ENCODE measurements at places on chromosomes 6 and 20. TPM values are rescaled to one million over a fixed set of nuclear protein-coding genes. Genes with fewer than 3 reads are reported as not detected.

BEND3 gene
- total RNA-seq = 12.8 TPM

TMEM151B gene
- total RNA-seq = not detected

C20orf204 gene
- 6.1 TPM for total RNA-seq

GRCh38 chr20:53940907-53941545 lies 129.4 kb downstream of the BCAS1 start:
- H3K27ac ChIP-seq = no peak overlapping the region
- no peak for DNase-seq
- H3K4me3 ChIP-seq = no peak overlapping the region
- no peaks in the 10 kb centered on the region for H3K36me3 ChIP-seq
- H3K27me3 ChIP-seq = no peaks in the 10 kb centered on the region
- peaks cover 57% of the 10 kb centered on the region for H3K4me1 ChIP-seq

DNA sequence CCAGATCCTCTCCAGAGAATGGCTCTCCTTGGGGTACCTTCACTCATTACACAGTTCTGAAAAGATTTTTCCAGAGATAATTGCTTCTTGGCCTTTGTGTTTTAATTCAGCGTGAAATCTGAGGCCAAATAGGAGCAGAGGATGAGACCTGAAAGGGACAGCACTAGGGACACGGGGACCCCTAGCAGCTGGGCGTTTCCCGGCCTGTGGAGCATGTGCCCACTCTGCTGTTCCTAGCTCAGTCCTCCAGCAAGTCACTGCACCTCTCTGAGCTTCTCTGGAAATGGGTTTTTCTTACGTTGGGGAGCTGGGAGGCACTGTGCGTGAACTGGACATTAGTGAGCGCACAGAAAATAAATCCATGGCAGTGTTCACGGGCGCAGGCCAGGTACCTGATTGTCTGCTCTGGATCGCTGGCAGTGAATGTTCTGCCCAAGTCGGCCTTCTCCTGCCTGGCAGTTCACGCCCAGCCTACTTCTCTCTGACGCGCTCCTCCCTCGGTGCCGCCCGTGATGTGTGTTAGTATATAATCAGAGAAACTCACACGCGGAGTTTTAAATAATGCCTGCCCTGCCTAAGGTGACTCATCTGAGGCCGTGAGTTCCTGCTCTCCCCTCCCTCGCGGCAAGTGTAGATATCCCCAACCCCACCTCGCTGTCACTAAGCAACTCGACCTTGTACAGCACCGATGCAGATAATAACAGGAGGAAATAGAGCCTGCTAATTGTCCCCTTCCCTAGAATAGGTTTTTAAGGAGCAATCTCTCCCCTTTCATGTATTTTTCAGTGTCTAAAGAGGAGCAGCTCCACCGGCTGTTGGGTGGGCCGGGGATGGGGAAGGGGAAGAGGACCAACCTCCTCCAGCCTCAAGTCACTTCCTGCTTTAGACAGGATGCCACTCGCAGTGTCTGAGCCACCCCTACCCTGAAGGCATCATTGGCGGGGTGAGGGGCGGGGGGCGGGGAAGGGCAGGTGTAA lies 2.7 kb upstream of the TUBB2A start:
- H3K36me3 ChIP-seq = peaks cover 9% of the 10 kb centered on the region
- peaks cover 33% of the 10 kb centered on the region for H3K4me1 ChIP-seq
- peak overlapping the region; percentile 56 for H3K27ac ChIP-seq
- peak overlapping the region; percentile 19 for H3K4me3 ChIP-seq
- H3K27me3 ChIP-seq = peaks cover 57% of the 10 kb centered on the region

- no peaks in the 10 kb centered on the region for H3K4me1 ChIP-seq
- no peak overlapping the region for H3K27ac ChIP-seq
- H3K36me3 ChIP-seq = no peaks in the 10 kb centered on the region
- H3K4me3 ChIP-seq = no peak overlapping the region
Observed at GRCh38 chr6:1908784-1909183, 299.1 kb downstream of the FOXC1 start.

Measured in activated T-helper 1 cell treated with anti-CD3 and anti-CD28 coated beads, Interleukin-12 subunit alpha, Interleukin-12 subunit beta, Interleukin-2, Interleukin-4 antibody, amounts not matched to agents 30 ng/mL and 10 ng/mL and 1 ng/mL, durations not matched to agents 14 hours and 24 hours and 36 hours (primary cell).